ENCODE measurements at places on chromosomes 5 and 9.

GRCh38 chr5:134136221-134136631, 21.7 kb downstream of the TCF7 start:
- no peak for DNase-seq

DNA sequence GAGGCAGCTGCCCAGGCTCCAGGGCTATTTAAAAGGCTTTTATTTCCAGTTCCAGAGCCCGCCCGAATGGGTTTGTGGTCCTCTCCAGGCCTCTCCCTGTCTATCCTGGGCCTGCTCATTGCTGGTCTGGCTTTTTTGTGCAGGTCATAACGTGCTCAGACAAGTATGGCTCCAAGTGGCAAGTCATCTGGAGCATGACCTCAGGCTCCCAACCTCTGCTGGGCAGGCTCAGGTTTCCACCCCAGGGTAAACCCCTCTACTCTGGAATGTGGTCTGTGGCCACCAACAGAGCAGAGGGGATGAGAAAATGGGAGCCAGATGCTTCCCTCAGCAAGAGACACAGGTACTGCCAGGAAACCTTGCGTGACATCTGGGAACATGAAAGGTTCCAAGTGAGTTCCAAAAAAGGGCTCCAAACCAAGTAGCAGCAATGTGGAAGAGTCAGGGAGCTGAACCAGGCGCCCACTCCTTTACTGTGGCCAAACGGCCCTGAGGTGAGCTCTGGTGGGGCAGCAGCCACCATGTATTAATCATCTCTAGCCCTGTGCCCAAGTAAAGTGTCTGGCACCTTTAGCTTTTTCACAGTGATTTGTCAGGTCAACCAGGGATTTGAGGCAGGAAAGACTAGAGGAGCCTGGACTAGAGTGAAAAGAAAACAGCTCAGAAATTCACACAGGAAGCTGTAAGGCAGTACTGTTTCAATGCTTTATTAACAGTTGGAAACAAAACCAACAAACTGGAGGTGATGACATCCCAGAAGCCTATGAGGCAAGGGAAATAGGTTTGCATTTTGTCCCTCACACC, 25.7 kb downstream of the PCDHGC5 start:
- no peak for DNase-seq

GRCh38 chr5:150440948-150441812, 8.4 kb downstream of the RPS14 start:
- no peak for DNase-seq

GRCh38 chr5:154466671-154467070, 11.4 kb downstream of the HAND1 start:
- no peak for DNase-seq

- DNase-seq = no peak
Measured at GRCh38 chr5:153043886-153044285, 446.6 kb upstream of the GRIA1 start.

GRCh38 chr9:128117613-128118471, 9.7 kb downstream of the PTGES2 start:
- peak; percentile 57 for DNase-seq

DNA sequence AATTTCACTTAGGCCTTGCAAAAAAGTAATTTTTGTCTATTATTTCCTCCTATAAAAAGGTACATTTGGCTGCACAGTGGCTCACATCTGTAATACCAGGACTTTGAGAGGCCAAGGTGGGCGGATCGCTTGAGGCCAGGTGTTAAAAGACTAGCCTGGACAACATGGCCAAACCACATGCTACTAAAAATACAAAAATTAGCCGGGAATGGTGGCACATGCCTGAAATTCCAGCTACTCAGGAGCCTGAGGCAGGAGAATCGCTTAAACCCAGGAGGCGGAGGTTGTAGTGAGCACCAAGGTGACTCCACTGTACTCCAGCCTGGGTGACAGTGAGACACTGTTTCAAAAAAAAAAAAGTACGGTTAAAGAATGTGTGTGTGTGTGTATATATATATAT, 15.7 kb downstream of the NUP155 start:
- no peak for DNase-seq

- DNase-seq = no peak
Measured at GRCh38 chr5:14497311-14497710, 84.3 kb upstream of the OTULINL start.

GRCh38 chr9:26551451-26551850, 341.2 kb downstream of the CAAP1 start:
- DNase-seq = no peak

- no peak for DNase-seq
Measured at GRCh38 chr5:172679628-172680212, 38.7 kb downstream of the NEURL1B start.

- no peak for DNase-seq
Measured at GRCh38 chr9:109880276-109881169, 100.5 kb downstream of the PALM2AKAP2 start.

DNA sequence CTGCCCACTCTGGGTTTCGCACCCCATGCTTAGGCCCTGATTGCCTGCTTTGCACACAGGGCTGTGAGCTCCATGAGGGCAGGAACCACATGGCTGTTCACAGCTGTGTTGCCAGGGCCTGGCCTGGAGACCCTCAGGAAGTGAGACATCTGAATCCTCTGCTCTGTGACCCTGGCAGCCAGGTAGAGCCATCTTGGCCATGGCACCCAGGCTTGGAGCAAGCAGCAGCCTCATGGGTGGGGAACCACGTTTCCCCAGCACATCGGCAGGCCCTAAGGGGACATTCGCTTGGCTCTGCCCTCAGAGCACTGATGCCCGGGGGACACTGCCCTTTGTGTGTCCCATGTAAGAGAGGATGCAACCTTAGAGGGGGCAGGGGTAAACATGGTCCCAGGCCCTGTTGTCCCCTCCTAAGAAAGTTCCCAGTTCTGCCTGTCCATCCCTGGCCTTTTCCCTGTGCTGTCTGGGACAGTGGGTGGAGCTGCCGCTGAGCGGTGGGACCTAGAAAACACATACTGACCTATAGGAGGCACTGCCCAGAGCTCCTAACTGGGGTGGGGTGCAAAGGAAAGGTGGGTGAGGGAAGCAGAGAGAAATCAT, 144.1 kb upstream of the IER5L start:
- no peak for DNase-seq

Data from hippocampal formation (tissue), 2 donors.